Pulmonary artery endothelial cell (primary cell): ENCODE measurements at places on chromosomes 3 and 15. TPM values are rescaled to one million over a fixed set of nuclear protein-coding genes. Genes with fewer than 3 reads are reported as not detected.

- no peak for DNase-seq
These were observed 65.5 kb upstream of the TJP1 start for GRCh38 chr15:29887721-29888120.

Gene LIPC
- 0.04 and 0.13 TPM in 2 replicates for total RNA-seq

DNA sequence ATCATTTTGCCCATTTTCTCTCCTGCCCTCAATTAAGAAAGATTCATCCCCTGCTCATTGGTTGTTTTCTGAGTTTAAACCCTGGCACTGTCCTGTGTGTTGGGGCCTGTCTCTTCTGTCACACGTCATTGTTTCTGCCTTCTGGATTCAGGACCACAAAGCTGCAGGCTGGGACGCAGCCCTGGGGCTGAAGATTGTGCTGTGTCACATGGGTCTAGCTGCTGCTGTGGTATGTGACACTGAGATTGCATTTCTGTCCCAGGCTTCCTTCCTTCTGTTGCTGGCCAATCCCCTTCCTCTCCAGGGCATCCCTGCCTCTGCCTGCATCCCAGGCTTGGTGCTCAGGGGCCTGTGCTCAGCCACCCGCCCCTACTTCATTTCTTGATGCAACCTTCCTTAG is 28.9 kb downstream of the INSYN1 start:
- no peak for DNase-seq

Gene RBP2
- total RNA-seq = not detected in 2 replicates

DNA sequence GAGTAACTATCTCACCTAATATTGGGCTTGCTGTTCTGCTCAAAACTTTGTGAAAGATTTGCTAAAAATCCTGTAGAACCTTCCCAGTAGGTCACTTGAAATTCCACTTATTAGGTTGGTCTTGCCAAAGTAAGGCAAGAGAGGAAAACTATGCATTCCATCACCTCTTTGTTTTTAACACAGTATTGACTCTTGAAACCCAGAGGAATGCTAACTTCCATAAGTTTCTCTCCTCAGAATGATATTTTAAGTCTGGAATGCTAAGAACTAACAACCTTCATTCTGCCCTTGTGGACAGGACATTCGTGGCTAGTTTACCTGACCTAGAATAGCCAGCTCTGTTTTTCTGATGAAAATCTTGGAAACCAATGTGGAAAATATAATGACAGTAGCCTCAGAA is 154.5 kb downstream of the TMCO5A start:
- DNase-seq = no peak

DNA sequence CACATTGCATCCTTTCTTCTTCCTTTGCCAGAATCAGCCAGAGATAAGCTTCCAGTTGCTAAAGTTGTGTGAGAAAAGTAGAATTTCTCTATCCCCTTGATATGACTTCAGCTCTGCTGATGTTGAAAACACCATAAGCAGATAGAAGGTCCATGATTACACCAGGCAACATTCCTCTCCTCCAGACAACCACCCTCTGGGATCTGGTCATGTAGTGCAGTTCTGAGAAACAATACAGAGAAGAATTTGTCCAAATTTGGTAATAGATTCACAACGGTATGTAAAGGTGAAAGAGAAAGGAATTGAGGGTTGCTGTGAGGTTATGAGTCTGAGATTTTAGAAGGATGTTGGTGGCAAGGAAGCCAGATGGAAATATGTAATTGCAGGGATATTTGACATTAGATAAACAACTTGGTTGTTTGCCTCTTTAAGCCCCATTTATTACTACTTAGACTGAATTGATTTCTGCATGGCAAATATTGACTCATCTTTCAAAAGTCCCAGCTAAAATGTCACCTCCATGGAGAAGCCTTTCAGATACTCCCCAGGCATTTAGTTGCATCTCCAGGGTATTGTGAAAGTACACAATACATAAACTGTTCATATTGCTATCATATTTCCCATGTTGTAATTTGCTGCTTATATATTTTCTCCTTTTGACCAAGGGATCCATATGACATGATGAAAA is 134.9 kb downstream of the GAP43 start:
- DNase-seq = no peak

DNA sequence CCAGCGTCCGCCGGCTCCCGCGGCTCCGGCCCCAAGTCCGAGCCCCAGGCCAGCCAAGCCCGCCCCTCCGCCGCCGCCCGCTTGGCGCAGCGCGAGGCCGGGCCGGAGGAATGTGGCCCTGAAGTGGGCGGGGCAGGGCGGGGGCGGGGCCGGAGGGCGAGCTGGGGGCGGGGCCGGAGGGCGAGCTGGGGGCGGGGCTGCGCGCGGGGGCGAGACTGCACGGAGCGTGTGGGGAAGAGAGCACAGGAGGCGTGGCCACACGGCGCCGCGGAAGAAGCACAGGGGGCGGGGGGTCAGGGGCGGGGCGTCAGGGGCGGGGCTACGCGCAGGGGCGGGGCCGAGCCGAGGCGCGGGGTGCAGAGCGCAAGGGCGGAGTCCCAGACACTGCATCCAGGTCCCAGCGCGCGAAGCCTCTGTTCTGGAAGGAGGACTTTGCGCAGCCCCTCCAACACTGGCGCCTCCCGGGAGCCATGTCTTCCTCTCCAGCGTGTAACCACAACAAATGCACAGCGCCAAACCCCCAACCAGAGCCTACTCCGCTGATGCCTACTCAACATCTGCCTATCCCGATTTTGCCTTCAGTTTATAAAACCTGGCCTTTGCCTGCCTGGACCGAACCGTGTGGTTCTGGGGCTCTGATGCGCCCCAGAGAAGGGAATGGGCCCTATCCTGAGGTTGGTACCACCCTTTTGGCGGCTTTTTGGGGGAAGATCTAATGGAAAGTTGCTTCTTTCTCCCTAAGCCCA is 105.5 kb downstream of the IQSEC1 start:
- DNase-seq = peak; percentile 41

Gene VPS18
- total RNA-seq = 48.7 and 50.8 TPM in 2 replicates

DNA sequence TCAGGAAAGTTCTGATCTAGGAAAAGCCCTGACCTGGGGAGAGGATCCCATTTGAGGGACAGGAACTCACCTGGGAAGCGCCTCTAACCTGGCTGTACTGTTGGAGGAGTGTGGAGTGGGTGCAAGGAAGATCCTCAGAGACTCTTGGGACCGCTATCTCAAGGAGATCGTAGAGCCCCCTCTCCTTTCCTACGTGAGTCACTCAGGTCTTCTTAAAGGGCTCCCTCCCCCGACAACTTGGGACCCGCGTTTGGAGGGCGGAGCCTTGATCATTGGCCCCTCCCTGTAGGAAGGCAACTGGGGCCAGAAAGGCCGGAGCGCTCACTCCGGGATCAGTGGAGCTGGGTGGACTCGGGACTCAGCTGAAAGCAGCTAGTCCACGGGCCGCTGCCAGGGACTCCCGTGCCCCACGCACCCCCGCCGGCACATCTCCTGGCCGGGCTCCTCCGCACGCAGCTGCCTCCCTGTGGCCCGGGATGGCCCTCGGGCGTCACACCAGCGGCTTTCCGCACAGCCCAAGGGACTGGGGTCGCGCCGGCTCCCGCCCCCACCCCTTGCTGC is 520 bp downstream of the SLC26A6 start:
- DNase-seq = no peak

- DNase-seq = no peak
These were observed 108.3 kb downstream of the SEMA5B start for GRCh38 chr3:122919291-122919610.

GRCh38 chr3:133520286-133520685 is 53.2 kb upstream of the CDV3 start:
- DNase-seq = no peak

GRCh38 chr15:97177151-97177577 is 783.3 kb upstream of the ARRDC4 start:
- no peak for DNase-seq

GRCh38 chr3:37671926-37672325 is 189.8 kb upstream of the CTDSPL start:
- no peak for DNase-seq

- no peak for DNase-seq
These were observed 155.0 kb upstream of the BHLHE40 start for GRCh38 chr3:4823986-4824925.

- DNase-seq = no peak
These were observed 164.3 kb upstream of the GMNC start for GRCh38 chr3:191026746-191027145.

GRCh38 chr15:77650265-77650664 is 17.6 kb upstream of the LINGO1 start:
- DNase-seq = no peak

DNA sequence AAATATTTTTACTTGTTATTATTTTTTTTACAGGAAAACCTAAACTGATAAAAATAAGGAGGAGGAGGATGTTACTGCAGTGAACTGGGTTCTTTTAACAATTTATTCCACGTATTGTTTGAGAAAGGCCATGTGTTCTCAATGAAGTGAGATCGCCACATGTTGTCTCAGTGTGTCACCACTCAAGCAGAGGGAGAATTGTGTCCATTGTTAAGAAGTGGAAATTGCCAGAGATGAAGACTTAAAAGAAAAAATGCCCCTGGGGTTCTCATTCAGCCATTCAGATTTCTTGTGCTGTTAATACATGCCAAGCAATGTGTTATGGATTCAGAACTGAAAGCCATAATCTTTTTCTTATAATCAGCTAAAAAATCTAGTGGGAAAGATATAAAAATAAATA is 297.1 kb downstream of the NSUN3 start:
- DNase-seq = no peak

DNA sequence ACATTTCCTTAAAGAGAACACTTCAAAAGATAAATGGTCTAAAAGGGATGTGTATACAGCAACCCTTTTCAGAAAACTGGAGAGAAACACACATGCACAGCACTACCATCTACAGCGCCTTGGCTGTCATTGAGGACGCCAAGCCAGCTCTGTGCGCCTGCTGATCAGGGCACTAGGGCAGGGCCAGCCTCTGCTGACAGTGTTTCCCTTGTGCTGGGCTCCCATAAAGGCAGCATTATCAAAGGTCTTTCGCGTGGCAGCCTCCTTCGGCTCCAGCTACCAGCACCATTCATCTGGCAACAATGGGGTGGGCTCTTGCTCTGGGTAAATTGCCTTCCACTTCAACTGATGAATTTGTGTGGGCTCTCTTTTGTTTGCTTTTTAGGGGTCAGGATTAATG is 53.4 kb downstream of the LDHAL6B start:
- DNase-seq = no peak

Gene CDHR4
- not detected in 2 replicates for total RNA-seq

DNA sequence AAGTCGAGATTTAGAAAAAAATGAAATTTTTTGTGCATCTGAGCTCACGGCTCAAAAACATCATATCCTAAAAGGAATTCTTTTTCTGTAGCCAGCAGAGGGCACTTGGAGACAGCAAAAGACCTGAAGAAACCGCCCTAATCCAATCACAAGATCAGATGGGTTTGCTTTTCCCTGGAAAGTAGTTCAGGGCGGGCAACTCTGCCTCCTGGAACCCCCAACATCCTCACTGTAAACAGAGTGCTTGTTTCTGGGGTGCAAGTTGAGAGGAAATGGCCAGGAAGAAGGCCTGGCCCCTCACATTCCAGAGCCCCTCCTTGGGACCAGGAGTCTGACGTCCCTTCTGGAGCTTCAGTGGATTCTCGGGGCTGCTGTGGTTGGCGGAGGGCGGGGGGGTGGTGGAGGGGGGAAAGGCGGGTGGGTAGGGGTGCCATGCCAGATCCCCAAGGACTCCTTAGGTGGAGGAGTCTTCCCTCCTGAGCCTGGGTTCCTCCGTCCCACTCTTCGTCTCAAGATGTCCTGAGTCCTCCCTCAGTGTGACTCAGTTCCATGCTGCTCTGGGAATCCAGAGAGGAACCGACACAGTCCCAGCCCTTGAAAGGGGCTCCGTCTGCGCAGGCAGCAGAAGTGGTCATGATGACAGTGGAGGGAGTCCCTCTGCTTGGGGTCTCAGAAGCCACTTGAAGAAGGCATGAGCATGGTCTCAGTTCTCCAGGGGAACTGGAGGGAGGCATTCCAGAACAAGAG is 35.9 kb downstream of the CCK start:
- no peak for DNase-seq

GRCh38 chr3:51538459-51539290 is at the start of gene RAD54L2:
Gene RAD54L2 (plus strand): TSS chr3:51538719. CDS start chr3:51590421, 51,702 bp downstream.
- peak; percentile 36 for DNase-seq

DNA sequence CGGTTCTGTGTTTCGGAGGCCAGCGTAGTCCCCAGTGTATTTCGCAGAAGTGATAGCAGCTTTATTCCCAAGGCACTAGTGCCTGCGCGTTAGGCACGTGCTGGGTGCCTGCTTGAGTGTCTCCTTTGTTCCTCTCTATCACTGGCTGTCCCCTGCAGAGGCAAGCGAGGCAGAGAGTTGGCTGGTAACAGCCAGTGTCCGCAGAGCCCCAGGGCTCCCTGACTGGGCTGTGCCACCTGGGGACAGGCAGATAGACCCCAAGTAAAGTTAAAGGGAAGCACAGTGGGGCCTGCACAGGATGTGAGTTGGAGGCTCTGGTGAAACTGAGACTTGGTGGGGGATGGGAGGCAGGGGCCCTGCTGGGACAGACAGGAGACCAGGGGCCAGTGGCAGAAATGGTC is 50.7 kb downstream of the APBA2 start:
- no peak for DNase-seq

GRCh38 chr3:45915518-45916231 is 27.6 kb upstream of the CXCR6 start:
- no peak for DNase-seq

Gene GOLGA8N
- 1.4 and 3.9 TPM in 2 replicates for total RNA-seq

DNA sequence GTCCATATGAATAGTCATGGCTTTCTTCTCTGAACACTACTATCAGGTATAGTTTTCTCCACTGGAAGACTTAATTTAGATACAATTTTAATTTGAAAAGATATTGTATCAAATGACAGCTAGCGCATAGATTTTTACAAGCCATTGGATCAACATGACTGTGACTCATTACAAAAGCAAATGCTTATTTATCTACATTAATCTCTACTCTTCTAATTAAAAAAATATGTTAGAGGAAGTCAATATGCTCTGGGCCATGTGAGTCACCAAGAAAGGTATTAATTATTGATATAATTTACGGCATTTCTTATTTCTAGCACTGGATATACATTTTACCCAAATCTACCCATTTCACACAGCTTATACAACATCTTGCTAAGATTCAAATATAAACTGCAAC is 800.3 kb upstream of the GBE1 start:
- no peak for DNase-seq

DNA sequence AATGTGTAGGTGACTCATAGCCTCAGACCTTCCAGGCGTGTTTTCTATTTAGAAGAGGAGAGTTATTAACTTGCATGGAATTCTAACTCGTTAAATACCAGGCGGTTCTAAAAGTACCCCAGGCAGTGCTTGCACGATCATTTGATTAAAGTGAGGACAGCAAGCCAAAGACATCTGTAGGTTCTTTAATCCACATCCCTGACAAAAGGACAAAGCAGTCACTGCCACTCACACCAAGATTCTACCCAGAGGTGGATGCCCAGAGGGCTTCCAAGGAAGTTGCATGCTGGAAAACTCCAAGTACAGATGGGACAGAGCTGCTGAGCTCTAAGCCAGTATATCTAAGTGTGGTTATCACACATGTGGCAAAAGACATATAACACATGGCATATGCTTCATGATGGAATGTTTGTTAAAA is 372.1 kb downstream of the ROBO2 start:
- no peak for DNase-seq

DNA sequence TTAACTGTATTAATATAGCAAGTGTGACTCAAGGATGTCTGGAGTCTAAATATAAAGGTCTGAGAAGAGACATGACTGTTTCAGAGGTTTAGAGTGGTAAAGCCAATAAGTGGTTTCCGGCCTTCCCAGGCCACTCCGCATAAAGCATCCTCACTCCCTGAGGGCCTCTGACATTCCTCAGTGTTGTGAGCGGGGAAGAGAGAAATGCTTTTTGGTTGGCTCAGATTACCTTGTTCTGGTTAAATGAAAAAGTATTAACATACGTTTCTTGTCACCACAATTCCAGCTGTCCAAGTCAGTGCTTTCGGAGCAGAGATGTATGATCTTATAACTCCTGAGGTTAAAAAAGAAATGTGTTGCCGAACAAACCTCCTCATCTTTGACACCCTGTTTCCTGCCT is 103.8 kb downstream of the RBMS3 start:
- no peak for DNase-seq

Gene CXCR6
- total RNA-seq = not detected in 2 replicates
